ENCODE measurements at places on chromosomes 1 and 21. TPM values are rescaled to one million over a fixed set of nuclear protein-coding genes. Genes with fewer than 3 reads are reported as not detected.

SELENBP1 gene
- not detected for total RNA-seq

GJA9 gene
- total RNA-seq: not detected

LCE1F gene
- total RNA-seq: not detected

HSPA6 gene
- 1.4 TPM for total RNA-seq

CTNNBIP1 gene
- total RNA-seq: 17.0 TPM

OR2T2 gene
- total RNA-seq: not detected

DR1 gene
- 85.7 TPM for total RNA-seq

ABCG1 gene
- 12.2 TPM for total RNA-seq

BCL2L15 gene
- total RNA-seq: 1.1 TPM

RNU1-4 gene
- total RNA-seq: 3,257 TPM

NBPF20 gene
- total RNA-seq: 1.4 TPM

KCNJ9 gene
- total RNA-seq: not detected

HMCN1 gene
- 0.34 TPM for total RNA-seq

TMEM81 gene
- total RNA-seq: 4.0 TPM

Measured in activated naive CD8-positive, alpha-beta T cell treated with anti-CD3 and anti-CD28 coated beads, Interleukin-2, amount 10 ng/mL, durations not matched to agents 7 days and 5 days (primary cell).